ENCODE measurements at places on chromosomes 3 and 15.
A peak's percentile ranks its signal among the peaks of the same experiment; 100 is the strongest.

- DNase-seq: peak; percentile 38
Measured at GRCh38 chr3:23915537-23916108, 1.2 kb downstream of the NKIRAS1 start.

GRCh38 chr3:83890039-83890762 lies 1068.6 kb upstream of the CADM2 start:
- DNase-seq: no peak

DNA sequence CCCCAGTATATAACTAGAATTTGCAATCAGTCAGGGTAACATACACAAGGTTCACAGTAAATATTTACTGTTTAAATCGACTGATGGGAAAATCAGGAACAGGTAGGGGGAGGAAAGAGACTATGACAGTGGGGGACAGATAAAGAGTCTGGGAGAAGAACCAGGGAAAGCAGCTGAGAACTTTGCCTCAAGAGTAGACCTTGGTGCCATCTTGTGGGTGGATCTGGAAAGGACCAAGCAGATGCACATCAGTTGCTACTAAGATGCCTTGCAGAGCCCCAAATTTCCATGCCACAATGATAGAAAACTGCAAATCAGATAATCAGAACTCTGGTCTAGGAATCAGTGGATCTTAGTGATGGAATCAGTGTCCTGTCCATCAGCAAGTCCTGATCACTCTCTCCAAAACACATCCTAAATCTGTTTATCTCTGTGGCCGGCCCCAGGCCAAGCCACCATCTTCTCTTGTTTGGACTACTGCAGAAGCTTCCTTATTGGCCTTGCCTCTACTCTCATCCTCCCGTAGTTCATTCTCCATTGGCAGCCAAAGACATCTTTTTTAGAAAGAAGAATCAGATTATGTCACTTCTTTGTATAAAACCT lies 62.7 kb downstream of the PDE8A start:
- DNase-seq: peak; percentile 62

DNA sequence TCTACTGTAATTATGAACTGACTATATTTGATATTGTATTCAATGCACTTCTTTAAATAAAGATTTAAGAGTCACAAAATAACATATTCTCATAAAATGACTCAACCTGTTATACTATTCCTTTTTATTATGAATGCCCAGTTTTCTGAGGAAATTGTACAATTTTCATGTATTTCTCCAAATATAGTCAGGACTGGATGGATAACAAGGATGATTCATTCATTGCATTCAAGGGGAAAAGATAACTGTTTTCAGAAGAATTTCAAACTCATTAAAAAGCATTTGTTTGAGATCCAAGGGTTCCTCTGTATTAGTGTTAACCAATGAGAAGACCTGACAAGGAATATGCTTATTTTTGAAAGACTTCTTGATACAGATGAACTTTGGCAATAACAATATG lies 163.7 kb downstream of the MEIS2 start:
- DNase-seq: peak; percentile 60

DNA sequence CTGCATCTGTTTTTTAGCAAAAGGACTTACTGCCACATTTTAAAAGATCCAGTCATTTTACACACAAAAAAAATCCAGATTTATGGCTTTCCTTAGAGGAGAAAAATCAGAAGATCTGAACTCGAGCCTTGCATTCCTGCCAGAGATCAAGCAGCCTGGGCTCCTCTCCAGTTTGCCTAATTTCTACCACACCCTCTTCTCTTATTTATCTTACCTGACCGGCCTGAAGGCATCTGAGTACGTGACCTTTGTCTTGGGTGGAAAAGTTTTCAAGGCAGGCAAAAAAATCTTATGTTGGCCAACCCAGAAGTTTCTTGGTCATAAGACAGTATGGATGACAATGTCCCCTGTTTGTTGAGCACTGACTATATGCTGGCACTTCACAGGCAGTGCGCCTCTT lies 60.3 kb downstream of the CHRD start:
- DNase-seq: no peak

GRCh38 chr3:153928851-153929250 lies 192.3 kb upstream of the ARHGEF26 start:
- DNase-seq: no peak

DNA sequence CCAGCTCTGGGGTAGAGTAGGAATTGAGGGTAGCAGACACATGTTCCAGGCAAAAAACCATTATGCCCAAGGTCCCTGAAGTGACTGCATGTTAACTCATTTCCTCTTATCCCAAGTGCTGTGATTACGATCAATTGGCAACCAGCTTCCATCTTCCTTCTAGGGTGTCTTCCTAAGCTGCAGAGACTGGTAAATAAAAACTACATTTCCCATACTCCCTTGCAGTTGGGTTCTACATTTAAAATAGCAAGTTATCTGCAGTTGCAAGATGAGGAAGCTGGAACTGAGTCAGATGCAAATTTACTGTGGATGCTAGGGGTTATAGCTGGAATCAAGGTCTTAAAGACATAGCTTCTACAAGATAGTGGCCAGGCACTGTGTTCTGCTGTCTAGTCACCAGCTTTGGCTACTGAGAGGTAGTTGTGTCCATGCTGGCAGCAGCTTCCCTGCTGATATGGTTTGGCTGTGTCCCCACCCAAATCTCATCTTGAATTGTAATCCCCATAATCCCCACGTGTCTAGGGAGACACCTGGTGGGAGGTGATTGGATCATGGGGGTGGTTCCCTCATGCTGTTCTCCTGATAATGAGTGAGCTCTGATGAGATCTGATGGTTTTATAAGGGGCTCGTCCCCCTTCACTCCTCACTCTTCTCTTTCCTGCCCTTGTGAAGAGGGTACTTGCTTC lies 51.3 kb upstream of the FBN1 start:
- peak; percentile 70 for DNase-seq

DNA sequence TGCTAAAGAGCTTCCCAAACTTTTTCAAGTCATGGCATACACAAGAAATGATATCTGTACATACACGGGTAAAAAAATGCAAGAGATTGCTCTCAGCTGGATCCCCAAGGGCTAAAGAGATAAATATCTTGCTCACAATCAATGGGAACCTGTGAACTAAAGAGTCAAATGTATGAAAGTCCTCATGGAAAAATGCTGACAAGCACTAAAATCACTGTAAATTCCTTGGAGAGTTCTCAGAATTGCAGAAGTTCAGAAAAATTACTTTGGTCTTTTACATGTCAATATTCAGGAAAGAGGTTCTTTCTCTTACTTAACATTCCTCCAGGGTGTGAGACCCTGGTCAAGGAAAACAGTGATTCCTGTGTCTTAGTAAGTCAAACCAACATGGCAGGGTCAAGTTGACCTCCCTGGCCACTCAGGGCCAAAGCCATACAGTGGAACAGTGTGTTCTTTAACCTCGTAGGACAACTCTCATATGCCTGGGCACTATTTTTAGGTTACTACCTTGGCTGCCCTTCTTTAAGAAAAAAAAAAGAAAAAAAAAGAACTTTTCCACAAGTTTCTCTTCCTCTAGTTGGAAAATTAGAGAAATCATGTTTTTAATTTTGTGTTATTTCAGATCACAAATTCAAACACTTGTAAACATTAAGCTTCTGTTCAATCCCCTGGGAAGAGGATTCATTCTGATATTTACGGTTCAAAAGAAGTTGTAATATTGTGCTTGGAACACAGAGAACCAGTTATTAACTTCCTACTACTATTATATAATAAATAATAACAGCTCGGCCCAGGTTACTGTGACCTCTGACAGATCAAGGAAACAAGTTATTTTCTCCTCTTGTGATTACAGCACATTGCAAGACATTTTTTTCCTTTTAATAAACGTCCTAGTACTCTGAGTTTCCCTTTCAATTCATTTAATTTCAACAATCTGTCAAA lies 12.5 kb downstream of the SSR3 start:
- no peak for DNase-seq

GRCh38 chr3:154324919-154325318 lies 632 bp upstream of the DHX36 start:
- DNase-seq: no peak

DNA sequence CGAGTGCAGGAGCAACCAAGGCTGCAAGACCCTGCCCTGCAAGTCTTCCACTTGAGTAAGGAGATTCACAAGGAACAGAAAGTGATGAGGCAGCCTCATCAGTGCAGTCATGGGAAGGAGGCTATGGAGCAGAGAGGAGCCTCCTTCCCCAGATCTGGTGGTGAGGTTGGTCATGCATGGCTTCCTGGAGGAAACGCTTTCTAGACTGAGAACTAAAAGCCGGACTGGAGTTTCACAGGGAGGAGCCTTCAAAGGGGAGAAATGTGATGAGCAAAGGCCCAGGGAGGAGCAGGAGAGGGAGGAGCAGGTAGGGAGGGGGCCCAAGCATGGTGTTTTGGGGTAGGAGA lies 139.9 kb downstream of the SRGAP3 start:
- no peak for DNase-seq

- no peak for DNase-seq
Measured at GRCh38 chr15:63189941-63190768, 749 bp downstream of the RAB8B start.

DNA sequence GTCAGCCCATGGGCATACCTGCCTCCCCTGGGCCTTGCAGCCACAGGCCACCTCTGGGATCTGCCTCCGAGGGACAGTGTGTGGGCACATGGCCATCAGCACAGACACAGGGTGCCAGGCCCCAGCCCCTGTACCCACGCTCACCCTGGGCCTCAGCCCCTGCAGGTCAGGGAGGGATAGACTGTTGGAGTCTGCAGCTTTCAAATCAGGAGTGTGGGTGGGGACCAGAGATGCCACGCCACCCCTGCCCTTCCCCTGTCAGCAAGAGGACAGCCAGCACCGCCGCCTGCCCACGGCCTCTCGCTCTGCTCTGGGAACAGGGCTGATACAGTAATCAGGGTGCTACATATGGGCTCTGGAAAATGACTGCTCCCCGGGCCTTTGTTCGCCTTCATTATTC lies 72.7 kb downstream of the DNAJB8 start:
- no peak for DNase-seq

DNA sequence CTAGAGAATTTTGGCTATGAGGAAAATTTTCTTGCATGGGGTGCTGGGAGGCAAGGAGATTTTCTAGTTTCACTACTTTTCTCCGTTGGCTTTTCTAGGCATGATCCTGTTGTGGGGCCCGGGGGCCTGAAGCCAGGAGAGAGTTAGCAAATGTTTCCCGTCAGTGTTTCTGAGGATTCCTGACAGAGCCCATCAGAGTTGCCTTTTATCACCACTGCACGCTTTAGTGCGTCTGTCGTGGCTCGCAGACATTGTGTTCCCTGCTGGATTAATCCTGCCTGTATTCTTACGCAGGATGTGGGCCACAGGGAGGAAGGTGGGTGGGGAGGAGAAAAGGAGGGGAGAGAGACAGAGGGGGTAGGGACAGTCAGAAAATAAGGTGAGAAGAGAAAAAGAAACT lies 18.1 kb upstream of the BOC start:
- no peak for DNase-seq

DNA sequence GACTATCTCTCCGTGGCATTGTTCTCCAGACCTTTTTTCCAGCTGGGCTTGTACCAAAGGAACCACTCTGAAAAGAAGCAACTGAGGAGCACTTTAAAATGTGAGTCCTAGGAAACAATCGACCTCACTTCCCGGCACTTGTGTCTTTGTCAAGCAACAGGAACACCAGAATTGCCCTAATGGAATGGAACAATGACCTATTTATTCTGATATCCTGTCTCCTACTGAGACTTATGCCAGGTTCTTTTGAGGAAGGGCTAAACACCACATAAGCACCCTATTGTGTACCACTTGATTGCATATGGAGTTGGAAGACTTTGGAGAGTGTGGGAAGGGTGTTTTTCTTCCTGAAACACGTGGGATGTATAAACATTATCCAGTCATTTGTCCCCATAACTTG lies 56.8 kb upstream of the TGFBR2 start:
- no peak for DNase-seq

GRCh38 chr3:14915636-14916222 lies 31.7 kb upstream of the NR2C2 start:
- DNase-seq: no peak

DNA sequence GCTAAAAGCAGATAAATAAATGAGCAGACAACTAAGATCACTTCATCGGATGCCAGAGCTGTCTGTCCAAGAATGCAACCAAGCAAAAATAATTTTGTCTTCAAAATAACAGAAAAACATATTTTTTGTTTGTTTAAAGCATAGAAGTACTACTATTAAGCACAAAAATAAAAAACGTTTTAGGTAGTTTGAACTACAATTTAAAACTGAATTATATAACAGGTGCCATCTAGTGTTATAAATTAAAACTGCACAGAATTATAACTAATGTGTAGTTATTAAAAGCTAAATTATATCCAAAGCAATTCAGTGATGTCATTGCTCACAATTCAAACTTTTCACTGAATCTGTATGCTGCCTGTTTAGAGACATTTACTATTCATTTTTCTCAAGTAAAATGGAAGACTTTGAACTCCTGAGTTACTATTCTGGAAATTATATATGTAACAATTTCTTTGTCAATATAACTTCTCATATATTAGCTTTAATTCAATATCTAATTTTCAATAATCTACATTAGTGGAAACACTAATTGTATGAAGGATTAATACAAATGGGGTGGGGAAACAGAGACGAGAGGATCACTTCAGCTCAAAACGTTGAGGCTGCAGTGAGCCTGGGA lies 29.5 kb downstream of the LINS1 start:
- peak; percentile 14 for DNase-seq

DNA sequence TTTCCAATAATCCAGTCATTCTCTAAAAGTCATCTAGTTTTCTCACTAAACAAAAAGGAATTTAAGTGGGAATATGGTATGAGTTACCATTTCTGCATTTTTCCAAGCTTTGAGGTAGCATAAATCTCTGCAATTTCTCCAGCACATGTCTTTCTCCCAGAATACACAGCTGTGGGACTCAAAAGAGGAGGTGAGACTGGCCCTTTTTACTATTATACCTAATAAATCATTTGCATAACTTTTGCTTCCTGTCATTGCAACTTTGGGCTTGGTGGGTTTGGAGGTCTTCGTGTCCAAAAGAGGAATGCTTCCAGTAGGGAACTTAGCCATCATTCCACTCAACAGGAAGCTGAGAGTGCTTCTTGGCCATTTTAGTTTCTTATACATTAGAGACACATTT lies 94.8 kb downstream of the FMN1 start:
- no peak for DNase-seq

- peak; percentile 36 for DNase-seq
Measured at GRCh38 chr3:73687106-73688004, 62.6 kb upstream of the PDZRN3 start.

- DNase-seq: no peak
Measured at GRCh38 chr15:74642348-74642733, 26.7 kb downstream of the CLK3 start.

DNA sequence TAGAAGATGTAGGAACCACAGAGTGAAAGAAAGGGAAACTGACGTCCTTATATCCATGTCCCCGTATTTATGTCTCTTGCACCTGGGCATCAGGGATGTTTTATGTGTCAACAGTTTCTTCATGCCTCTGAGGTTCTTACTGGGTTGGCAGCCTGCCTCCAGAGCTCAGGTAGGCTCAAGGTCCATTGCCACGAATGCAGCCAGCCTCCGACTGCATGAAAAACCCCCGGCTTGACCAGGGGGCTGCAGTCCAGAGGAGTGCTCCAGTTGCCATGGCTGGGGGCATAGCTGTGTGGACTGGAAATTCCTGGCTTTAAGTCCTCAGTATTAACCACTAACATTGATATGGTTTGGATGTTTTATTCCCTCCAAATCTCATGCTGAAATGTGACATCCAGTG lies 2.8 kb upstream of the CSPG5 start:
- no peak for DNase-seq

GRCh38 chr3:105905328-105905727 lies 36.5 kb upstream of the CBLB start:
- peak; percentile 27 for DNase-seq

GRCh38 chr15:31517711-31518110 lies 191.1 kb downstream of the KLF13 start:
- DNase-seq: no peak

GRCh38 chr15:68429691-68430470 lies 2.1 kb downstream of the ITGA11 start:
- peak; percentile 85 for DNase-seq

GRCh38 chr15:76667943-76668715 lies 237.0 kb downstream of the SCAPER start:
- DNase-seq: no peak
